ENCODE measurements at places on chromosomes 12 and 14.

GRCh38 chr12:56362130-56363059 is at the start of gene APOF:
APOF (minus strand) TSS chr12:56362857; CDS start chr12:56362745, 112 bp downstream.
- DNase-seq: no peak

- DNase-seq: no peak
These were observed 43.8 kb upstream of the KTN1 start for GRCh38 chr14:55536204-55536708.

DNA sequence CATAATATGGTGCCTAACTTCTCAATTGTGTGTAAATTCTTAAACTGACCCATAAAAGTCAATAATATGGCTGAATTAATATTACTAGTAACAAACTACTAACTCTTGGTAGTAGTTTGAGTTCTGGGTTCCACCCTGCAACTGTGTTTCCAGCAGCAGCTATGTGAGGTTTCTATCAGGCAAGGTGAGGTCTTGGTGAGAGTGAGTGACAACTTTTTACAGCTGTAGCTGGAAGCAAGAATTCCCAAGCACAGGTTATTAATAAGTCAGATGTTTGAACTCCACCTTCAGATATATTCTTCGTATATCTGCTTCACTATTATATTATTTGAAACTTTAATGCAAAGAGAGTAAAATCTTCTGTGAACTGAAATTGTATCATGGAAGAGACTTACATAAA is 43.8 kb downstream of the MAP4K5 start:
- DNase-seq: no peak

DNA sequence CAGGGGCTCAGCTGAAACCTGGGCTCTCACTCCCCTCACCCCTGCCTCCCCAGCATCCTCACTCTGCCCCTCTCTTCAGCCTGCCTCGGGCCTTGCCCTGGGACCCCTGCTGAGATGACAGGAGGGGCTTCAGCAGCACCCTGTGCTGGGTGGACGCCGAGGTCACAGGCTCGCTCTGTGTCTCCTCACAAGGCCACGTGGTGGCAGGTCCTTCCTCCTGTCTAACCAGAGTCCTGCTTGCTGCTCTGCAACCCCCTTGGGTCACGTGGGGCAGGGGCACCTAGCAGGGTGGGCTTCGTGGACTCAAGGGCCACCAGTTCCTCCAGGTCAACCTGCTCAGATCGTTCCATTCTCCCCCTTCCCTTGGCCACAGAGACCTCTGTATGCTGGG is 90.4 kb downstream of the TMEM121 start:
- DNase-seq: no peak

- DNase-seq: no peak
These were observed 49.4 kb downstream of the DYNC1H1 start for GRCh38 chr14:102013669-102014200.

DNA sequence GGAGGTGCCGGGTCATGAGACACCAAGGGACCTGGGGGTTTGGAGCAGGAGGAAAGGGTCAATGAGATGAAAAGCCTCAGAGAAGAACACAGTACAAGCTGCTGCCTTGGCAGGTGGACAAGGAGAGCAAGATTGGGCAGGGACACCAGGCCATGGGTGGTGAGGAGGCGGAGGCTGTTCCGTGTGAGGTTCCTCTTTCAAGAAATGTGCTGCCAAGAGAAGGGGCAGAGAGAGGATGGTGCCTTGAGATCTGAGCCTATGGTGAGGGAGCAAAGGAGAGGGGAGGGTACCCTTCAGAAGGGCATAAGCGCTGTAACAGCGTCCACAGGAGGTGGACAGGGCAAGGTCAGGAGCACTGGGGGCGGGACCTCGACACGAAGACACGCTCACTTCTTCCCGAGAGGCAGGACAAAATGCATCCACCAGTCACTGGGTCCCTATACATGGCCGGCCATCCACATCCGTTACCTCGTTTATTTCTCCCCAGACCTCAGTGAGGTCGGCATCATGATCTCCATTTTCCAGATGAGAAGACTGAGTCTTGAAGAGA is 100.2 kb downstream of the B4GALNT3 start:
- DNase-seq: no peak

GRCh38 chr12:76990716-76991115 is 74.7 kb downstream of the E2F7 start:
- DNase-seq: no peak

DNA sequence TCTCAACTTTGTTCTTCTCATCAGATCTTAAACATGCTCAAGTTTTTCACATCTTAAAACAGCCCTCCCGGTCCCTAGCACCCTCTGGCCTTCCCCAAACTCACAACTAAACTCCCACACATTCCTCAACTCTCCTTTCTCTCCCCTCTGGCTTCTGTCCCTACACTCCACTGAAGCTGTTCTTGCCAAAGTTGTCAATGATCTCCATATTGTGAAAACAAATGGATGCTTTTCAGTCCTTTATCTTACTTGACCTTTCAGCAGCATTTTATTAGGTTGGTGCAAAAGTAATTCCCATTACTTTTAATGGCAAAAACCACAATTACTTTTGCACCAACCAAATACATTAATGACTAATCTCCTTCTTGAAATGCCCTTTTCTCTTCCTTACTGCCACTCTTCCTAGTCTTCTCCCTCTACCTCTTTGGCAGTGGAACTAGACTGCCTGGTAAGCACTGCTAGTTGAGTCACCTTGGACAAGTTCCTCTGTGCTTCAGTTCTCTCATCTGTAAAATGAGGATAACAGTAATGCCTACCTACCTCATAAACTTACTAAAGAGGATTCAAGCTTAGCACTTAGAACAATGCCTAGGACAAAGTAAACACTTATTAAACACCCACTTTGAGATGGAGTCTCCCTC is 16.0 kb downstream of the CERS5 start:
- DNase-seq: no peak

Measured in AG09309 (cell line).